ENCODE measurements at places on chromosomes 7 and 10.

DNA sequence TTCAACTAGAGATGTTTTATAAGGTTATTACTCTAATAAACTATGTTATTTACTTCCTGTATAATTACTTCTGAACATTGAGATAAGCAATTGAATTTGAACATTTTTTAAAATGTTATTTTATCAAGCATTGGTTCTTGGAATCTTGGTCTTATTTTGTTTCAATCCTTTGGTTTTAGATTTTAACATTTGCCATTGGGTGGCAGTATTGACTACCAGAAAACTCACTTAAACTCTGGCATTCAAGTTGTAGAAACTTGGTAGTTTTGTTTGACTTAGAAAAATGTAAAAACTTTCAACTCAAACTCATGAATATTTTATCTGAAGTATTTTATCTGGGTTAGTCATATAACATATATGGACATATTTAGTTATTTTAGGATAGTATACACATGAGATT, 48.1 kb downstream of the ATRNL1 start:
- no peak for DNase-seq

DNA sequence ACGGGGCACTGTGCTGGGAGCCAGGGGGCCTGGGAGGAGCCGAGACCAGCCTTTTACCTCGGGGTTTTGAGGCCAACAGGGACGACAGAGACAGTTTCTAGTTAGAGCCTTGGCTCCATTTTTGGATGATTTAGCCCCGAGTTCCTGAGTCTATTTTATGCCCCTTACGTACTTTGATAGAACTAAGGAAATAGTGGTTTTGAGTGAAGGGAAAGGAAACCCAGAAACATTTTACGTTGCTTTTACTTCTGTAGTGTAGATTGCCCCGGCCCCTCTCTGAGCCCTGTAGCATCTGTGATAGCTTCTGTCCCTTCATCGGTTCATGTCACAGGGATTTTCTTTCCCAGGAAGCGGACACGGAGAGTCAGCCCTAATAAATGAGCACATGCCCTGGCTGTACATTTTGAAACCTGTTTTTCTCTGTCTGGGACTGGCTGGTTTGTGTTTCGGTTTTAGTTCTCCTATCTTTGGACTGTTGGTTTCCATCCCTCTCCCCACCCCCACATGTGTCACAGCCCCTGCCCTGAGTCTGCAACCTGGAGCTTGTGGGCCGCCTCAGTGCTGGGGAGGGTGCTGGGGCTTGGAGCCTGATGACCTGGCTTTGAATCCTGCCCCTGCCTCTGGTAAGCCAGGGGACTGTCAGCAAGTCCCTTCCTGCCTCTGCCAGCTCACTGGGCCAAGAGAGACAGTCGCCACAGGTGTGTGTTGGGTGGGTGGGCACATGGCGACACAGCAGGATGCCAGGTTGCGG, 6.9 kb upstream of the ORAI2 start:
- DNase-seq, result peak; percentile 92

- no peak for DNase-seq
Measured at GRCh38 chr10:24651923-24652322, 71.8 kb downstream of the ARHGAP21 start.

DNA sequence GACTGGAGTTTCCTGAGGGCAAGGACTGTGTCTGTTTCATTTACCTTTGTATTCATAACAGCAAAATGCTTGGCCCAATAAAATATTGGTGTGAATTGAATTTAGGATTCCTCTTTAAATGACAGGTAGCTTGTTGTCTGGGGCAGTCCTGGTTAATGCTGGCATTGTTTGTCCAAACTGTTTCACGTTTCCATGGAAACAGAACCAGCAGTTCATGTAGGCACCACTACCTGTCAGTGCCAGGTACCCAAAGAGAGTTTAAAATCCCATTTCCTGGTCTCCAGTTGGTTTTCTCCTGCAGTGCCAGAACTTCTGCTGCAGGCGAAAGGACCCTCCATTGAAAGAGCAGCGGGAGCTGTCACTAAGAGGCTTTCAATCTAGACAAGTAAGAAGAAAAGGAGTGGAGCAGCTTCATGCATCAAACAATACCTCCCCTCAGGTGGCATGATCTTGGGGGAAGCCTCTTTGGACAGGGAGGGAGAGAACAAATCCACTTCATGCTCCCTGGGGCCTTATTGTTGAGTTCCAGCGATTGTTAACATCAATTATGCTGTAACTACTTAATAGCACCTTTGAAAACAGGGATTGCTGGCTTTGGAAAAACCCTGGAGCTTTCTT, 109.6 kb downstream of the KIF20B start:
- DNase-seq, result no peak

- no peak for DNase-seq
Measured at GRCh38 chr10:104233817-104234216, 1.7 kb upstream of the CFAP43 start.

DNA sequence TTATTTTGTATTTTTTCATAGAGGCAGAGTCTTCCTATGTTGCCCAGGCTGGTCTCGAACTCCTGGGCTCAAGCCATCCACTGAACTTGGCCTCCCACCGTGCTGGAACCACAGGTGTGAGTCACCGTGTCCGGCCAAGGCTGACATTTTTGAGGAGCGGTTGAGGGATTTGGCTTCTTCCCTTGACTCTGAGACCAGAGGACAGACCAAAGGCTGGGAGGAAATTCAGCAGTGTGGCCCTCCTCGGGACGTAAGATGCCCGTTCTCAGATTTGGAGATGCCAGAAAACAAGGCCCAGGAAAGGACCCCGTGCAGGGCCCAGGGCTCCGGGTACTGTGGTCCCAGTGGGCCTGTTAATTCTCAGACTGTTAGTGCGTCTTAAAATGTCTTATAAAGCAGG, 146.2 kb downstream of the WDR37 start:
- no peak for DNase-seq

DNA sequence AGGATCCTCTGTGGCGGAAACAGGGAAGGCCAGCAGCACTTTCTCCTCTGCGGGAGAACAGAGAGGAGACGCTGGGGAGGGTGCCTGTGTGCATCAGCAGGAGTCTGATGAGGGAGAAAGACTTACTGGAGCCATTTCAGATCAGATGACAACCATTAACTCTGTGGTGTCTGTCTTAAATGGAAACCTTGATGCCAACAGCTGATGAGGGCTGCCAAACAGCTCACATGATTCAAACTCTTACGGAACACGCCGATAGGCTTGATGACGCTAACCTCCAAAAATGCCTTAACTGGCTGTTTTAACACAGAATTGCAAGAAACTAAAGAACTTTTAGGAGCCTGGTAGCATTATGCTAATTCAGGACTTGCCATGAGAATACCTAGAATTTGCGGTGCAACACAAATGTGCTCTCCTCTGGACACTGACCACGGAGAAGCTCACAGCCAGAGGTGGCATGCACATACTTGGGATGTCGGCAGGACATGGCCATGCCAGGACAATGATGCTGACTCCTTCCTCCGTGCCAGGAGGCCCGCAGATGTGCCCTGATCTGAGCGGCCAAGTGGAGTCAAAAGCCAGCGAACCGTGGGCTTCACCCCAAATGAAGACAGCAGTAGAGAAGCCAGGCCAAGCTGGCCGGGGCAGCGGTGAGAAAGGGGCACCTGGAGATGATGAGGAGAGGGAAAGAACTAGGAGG, 154.9 kb downstream of the ZMYND11 start:
- no peak for DNase-seq

DNA sequence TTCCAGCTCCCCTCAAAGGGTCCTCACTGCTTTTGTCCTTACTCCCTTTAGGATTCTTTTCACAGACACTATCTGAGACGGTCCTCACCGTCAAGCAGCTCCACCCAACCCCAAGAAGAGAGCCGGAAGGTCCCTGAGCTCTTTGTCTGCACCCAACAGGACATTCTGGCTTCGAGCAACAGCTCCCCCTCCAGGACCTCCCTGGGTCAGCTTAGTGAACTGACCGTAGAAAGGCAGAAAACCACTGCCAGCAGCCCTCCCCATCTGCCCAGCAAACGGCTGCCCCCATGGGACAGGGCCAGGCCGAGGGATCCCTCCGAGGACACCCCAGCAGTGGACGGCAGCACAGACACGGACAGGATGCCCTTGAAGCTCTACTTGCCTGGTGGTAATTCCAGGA, 19.9 kb downstream of the MINDY4 start:
- no peak for DNase-seq

DNA sequence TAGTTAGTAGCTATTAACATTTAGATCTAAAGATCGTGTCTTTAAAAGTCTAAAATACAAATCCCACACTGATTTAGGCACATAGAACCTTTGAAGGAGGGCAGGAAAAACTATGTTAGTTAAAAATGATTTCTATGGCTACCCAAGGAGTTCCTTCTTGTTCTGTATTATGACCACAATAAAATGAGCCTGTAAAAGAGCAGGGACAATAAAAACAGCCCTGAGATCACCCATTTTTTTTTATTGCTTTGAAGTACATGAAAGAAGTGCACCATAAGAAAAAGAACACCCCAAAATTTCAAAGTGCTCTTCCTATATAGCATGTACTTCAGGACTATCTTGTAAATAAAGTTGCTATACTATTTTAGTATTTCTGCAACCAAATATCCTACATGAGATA, 29.8 kb downstream of the RTKN2 start:
- no peak for DNase-seq

DNA sequence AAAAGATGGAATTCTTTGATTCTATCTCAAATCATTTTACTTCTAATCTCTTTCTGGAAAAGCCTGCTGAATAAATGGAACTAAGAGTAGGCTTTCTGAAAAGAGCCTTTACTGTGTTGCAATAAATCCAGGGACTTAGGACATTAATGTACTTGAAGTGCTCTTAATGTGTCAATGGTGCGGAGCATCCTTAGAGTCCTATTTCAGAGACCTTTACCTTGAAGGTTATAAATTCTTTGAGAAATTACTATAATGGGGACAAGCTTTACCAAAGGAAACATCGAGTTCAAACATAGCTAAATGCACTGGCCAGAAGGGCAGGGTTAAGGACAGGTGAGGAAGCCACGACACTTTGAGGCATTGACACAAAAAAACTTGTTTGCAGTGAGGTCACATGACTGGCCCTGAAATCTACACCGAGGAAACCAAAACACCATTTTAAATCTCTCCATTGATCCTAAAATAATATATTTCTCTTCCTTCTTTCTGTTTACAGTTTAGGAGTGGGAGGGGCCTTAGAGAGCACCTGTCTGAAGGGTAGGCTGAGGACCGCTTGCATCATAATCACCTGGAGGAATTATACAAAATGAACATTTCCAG, 48.1 kb upstream of the EXOC6 start:
- DNase-seq, result no peak

GRCh38 chr10:68330852-68331454, 911 bp upstream of the HNRNPH3 start:
- peak; percentile 40 for DNase-seq

DNA sequence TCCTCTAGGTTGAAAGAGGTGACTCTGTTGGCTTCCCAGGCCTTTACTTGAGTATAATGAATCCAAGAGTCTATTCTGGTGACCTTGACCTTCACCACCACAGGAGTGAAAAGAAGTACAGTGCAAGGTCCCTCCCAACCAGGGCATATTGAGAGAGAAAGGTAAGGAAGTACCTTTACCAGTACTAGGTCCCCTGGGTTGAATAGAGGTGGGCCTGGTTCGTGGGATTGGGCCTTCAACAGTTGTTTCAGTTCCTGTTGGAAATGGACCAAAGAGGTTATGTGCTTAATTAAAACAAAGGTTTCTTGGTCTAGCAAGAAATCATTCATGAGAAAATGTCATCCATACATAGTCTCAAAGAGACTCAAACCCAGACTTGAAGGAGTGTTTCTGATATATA, 6.4 kb upstream of the SFTPA1 start:
- DNase-seq, result no peak

- DNase-seq, result peak; percentile 79
Measured at GRCh38 chr7:50393076-50393475, 57.1 kb downstream of the FIGNL1 start.

DNA sequence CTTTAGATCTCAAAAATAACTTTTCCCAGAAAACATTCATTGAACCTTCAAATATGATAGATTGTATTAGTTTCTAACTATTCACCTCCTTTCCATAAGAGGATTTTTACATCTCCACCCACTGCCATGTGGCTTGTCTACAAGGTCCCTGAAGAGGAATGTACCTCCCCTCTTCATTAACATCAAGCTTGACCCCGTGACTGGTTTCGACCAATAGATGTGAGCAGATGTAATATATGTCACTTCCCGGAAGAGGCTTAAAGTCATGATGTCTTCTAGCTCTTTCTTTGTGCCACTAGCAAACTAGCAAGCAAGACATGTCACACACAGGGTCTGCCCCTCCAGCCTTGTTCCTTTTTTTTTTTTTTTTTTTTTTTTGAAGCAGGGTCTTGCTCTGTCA, 6.9 kb downstream of the BAZ1B start:
- DNase-seq, result no peak

GRCh38 chr7:74228951-74229900, 19.4 kb downstream of the LAT2 start:
- no peak for DNase-seq

DNA sequence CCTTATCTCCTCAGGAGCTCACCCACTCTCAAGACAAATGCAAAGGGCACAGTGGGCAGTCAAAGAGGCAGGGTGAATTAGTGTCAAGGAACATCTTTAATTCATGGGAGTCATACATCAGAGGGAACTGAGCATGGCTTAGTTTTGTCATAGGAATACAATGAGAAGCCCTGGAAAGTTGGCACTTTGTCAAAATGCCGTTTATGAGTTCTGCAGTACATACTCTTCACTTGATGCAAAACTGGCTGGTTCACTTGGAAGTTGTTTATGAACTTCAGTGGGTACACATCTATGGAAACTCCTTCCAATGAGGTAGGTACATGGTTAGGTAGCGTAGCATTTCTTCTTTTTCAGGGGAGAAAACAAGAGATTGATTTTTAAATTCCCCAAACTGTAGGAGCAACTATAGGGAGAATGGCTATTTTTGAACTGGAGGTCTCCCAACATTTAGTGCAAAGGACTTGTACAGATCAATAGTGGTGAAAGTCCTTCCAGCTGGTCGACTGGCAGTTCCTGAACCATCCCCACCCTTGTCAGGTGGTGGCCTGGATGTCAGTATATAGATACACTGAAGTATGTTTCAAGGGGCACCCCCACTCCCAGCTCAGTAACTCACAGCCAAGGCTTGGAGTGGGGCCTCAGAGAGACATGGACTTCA, 580.5 kb downstream of the REEP3 start:
- DNase-seq, result no peak
